ENCODE measurements at places on chromosomes 4 and X.
A peak's percentile ranks its signal among the peaks of the same experiment; 100 is the strongest.

DNA sequence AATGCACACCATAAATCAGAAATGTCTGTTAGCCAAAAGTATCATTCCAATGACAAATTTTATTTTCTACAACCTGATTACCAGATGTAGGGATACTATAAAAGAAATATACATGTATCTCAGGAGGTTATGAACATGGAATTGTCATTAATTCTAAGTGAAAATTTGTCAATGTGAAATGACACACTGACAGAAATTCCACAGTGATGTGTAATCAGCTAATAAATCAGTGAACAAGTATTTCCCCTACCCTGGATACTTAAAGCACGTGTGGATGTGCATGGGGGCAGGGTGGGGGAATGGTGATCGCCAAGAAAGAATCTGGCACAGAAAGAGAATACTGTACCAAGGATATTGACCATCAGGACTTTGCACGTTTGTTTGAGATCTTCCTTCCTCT lies 123.6 kb downstream of the SH3RF1 start:
- DNase-seq = no peak

DNA sequence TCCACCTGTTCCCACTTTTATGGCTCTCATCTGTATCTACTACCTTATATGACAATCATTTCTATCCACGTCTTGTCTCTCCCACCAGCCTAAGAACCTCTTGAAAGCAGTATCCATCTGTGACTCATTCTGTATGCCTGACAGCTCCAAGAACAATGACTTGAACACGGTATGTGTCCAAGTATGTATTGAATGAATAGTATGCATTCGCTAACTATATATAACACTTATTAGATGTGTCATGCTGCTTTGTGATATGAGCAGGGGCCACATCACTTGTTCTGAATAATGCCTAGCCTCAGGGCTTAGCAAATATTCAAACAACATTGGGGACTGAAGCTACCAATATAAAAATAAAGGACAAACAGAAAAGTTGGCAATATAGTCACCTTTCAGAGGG lies 4.9 kb downstream of the OPHN1 start:
- no peak for DNase-seq

DNA sequence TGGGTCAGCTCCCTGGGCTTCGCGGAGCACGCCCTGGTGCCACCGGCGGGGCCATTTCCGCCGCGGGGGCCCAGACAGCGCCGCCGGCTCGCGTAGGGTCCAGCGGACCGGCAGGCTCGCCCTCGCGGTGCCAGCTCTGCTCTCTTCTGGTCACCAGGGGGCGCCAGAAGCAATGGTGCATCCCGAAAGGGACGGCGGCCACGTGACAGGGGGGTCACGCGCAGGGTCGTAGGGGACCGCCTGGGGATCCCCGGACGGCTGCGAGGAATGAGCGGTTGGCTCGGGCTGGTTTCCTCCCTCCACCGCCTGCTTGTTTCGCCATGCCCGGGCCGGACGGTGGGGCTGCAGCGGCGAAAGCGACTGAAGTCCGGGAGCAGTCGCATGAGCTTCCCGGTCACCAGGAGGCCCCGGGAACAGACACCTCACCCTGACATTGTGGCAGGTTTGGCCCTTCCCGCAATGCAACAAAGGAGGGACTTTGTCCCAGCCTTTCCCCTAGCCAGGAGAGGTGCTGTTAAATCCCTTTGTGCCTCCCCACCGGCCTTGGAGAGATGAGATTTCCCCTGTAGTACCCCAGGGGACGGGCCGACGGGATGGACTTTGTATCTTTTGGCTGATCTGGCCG lies 15.8 kb downstream of the ZCCHC12 start:
- peak; percentile 39 for DNase-seq

DNA sequence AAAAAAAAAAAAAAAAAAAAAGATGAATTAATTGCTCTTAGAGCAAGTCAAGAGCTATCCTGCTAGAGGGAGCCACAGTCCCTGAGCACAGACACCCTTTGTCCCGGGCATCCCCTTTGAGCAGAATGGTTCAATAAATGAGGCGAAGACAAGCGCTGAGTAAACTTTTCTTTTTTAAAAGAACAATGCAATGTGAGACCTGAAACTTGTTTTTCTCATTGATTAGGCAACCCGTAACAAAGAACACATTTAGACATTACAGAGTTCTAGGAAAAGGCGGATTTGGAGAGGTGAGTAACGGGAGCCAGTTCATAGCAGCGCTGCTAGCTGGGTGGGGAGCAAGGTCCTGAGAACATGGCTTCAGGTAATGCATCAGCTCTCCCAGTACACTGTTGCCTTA lies 46.1 kb downstream of the GRK4 start:
- no peak for DNase-seq

GRCh38 chr4:176565049-176565448 lies 227.7 kb downstream of the VEGFC start:
- no peak for DNase-seq

DNA sequence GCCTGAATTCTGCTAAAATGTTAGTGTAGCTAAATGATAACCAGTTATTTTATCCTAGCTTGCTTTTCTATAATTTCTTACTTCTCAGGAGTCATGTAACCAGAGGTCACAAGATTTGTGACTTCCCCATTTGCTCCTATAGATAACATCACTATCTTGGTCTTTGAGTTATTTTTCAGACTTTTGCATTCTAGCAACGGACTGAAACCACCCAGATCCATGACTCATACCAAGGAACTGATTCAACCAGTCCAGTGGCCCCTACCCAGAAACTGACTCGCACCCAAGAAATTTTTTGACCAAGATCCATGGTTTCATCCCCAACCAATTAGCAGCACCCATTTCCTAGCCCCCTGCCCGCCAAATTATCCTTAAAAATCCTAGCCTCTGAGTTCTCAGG lies 50.0 kb downstream of the IQCM start:
- DNase-seq = no peak

DNA sequence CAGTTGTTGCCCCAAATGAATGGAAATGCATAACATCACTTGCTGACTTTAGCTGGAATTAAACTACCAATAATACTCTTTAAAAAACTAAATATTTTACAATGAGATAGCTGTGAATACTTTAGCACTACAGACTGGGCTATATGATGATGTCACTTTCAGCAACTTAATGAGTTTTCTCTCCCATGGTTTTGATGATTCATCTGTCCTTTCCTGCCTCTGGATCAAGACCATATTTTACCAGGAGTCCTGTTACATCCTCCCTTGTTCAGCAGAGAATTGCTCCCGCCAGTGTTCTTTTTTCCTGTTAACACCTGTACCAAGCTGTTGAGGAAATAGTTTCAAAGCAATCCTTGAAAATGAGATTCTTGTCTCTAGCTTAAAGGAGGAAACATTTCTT lies 543.0 kb downstream of the SPRY1 start:
- DNase-seq = no peak

- DNase-seq = no peak
Measured at GRCh38 chr4:26048950-26049349, 134.9 kb downstream of the SMIM20 start.

- DNase-seq = no peak
Measured at GRCh38 chr4:173398779-173399415, at the start of gene SCRG1. Gene SCRG1 (minus strand): TSS chr4:173399116. CDS start chr4:173391414, 7,702 bp downstream.

DNA sequence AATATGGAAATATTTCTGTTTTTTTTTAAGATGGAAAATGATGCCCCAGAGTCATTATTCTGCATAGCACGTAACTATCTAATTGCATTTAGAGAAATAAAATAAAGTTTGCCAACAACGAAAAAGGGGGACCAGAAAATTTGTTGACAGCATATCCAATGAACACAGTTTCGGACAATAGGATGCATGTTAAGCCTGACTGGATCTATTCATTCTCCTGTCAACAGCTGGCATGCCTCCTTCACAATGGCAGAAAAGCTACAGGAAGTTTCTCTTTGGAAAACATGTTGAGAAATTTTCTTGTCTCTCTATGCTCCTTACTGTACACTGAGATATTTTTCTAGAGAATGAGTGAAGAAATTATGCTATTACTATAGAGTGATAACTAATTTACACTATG lies 262.5 kb downstream of the GRID2 start:
- DNase-seq = no peak

GRCh38 chr4:94469221-94469784 lies 17.6 kb downstream of the PDLIM5 start:
- no peak for DNase-seq

DNA sequence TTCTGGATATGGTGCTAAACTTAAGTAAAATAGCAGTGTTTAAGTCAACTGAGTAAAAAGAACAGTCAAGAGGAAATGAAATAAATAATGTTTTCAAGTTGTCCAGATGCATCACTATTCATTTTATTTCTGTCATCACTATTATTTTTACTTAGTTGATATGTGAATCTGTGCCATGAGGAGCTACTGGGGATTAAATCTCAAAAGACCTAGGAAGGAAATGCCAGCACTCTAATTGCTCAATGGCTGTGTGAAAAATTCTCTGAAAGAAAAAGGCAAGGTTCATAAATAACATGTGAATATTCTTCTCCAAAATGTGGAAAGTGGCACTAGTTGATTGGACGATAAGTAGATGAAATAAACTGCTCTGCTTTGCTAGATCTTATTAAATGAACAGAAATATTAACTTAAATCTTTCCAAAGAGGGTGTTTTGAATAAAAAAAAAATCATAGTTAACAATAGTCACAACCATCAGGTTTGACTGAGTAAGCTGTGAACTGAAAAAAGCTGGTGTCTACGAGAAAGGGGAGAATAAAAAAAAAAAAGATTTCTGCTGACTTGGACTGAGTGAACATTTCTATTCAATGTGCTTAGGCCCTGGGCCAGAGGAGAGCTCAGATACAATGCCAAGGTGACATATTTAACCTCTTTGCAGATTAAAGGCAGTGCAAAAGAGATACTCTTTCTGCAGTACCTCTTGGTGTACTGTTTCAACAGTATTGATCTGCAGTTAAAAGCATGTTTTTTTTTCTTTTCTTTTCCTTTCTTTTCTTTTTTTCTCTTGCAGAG lies 1.6 kb downstream of the SPARCL1 start:
- no peak for DNase-seq

- no peak for DNase-seq
Measured at GRCh38 chr4:112073181-112073580, 72.1 kb upstream of the FAM241A start.

GRCh38 chrX:120761810-120762209 lies 113.9 kb downstream of the CT47B1 start:
- no peak for DNase-seq

GRCh38 chr4:117447925-117448324 lies 362.5 kb upstream of the TRAM1L1 start:
- DNase-seq = no peak

GRCh38 chrX:121902463-121902862 lies 855.1 kb downstream of the GLUD2 start:
- no peak for DNase-seq

DNA sequence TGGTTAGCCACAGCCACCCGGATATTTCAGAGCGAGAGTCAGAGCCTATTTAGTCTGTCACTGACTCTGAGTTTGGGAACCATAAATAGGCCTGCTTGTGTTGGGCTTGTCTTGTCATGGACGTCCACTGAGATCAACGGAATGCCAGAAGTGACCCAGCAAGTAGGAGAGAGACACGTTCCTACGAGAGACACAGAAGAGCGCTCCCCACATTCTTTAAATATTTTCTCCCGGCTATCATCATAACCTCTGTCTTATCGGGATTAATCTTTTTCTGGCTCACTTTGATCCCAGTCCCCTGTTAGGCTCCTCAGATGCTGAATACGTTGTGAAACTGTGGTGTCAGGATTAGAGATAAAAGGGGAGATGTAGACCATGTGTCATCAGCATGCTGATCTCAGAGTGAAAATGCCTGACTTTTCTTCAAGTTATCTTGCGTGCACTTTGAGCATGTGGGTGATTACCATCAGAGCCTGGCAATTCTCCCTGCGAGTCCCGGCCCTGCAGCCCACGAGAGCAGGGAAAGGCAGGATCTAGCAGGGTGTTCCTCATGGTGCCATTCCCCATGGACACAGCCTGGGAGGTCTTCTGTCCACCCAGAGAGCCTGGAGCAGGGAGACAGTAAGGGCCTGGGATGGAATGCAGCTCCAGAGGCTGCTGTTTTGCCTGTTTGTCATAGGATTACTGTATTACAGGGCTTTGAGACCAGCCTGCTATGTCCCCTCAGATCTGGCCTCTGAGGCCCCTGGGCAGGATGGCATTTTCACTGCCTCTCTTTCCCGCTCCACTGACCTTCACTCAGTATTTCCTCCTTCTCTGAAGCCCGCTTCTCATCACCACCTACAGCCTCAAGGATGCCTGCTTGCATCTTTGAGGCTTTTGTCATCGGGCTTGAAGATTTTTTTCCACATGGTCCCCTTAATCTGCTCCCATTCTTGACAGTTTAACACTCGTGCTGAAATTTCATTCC lies 2.8 kb upstream of the TENM3 start:
- DNase-seq = no peak

- no peak for DNase-seq
Measured at GRCh38 chr4:8877780-8878040, 6.1 kb upstream of the HMX1 start.

DNA sequence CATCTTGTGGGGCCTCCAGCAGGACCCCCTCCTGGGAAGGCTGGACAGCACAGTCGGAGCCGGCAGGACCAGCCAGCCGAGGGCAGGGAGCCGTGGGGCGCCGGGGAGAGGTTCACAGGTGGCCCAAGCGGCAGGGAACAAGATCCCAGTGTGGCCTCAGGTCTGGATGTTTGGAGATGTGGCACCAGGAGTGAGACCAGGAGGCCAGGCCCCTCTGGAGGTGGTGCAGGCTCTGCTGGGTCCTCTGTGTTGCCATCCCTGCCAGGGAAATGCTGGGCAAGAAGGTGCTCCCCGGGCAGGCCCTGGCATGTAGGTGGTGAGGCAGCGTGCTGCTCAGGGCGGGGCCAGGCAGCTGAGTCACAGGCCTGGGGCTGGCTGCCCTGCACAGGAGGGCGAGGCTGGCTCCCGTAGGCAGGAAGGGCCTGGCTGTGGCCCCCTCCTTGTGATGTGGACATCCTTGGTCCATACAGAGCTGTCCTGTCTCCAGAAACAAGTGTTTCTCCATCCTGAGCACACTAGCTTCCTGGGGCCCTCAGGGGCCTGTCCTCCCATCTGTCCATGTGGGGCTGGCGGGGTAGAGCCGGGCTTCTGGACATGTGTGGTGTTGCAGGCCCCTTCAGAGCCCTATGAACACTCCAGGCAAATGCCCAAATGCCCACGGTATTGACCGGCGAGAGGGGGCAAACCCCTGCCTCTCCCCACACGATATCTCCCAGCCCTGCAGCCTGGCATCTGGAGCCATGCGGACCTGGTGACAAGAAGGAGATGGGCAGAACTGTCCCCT lies 4.8 kb upstream of the HGFAC start:
- no peak for DNase-seq

DNA sequence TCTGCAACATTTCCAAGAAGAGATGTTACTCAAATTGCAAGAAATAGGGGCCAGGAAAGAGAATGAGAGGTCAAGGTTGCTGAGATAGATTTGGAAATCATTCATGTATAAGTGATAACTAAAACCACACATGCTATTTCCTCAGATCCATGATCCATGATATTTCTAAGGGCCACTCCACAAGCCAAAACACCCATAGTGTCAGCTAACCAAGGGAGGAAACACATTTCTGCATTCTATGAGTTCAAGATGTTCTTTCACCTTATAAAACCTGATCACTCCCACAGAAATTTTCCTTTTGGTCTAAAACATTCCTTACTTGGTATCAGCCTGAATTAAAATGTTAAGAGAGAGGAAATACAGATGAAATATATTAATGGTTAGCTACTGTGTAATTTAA lies 47.2 kb downstream of the TBCK start:
- no peak for DNase-seq

Data from activated CD4-positive, CD25-positive, alpha-beta regulatory T cell (primary cell).